ENCODE measurements at places on chromosomes 6 and 20. TPM values are rescaled to one million over a fixed set of nuclear protein-coding genes. Genes with fewer than 3 reads are reported as not detected.

Gene PARD6B
- 3.5 TPM for total RNA-seq

Gene REM1
- not detected for total RNA-seq

Gene ZBP1
- total RNA-seq, result not detected

Gene GPR6
- total RNA-seq, result not detected

Gene UTRN
- total RNA-seq, result 126 TPM

Gene IBTK
- total RNA-seq, result 67.3 TPM

Gene SENP6
- total RNA-seq, result 88.5 TPM

Gene ENPP3
- total RNA-seq, result under 0.01 TPM

All from uterine smooth muscle cell (primary cell).